Colonic mucosa (tissue), 4 donors: ENCODE measurements at places on chromosomes 11 and 22.

GRCh38 chr11:10288881-10289764, 4.9 kb downstream of the SBF2 start:
- H3K27ac ChIP-seq, result no peak overlapping the region
- no peak overlapping the region for H3K4me3 ChIP-seq
- peaks cover 5% of the 10 kb centered on the region for H3K4me1 ChIP-seq
- no peaks in the 10 kb centered on the region for H3K36me3 ChIP-seq
- DNase-seq, result no peak

DNA sequence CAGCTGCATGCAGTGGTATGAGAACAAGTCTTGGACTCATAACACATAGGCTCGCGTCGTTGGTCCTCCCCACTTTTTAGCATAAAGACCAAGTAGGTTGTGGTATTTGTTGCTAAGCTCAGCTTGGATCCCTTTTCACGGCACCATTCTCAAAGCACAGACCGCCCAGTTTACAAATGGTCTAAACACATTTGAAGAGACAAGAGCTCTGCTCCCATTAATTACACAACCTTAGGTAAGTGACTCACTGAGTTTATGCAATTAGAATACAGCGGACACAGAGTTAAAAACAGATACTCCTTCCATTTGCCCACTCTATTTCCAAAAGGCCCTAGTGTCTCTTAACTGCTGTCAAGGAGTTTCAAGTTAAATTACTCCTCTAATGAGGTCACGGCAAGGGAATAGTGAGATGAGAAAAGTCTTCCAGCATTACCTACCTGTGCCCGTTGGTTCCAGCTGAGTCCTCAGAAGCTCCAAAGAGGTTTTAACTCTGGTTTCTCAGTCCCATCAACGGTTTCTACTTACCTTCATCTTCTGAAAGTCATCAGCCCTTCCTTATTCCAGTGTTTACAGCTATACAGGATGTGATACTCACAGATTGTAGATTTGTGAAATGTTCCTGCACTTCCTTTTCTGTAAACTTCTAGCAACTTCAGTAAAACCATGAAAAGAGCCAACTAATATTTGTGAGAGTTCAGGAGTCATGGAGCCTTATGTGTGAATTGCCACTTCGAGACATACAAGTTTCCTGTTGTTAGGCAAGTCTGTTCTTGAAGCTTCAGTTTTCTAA, at the start of gene MS4A6A:
MS4A6A (minus strand) TSS at position 543 of the 790 bp plus-strand sequence. CDS start 1,356 bp downstream, outside the sequence.
- no peaks in the 10 kb centered on the region for H3K27me3 ChIP-seq
- H3K4me1 ChIP-seq, result no peaks in the 10 kb centered on the region

GRCh38 chr11:110026858-110027626, 66.2 kb upstream of the ZC3H12C start:
- H3K36me3 ChIP-seq, result no peaks in the 10 kb centered on the region
- no peaks in the 10 kb centered on the region for H3K4me1 ChIP-seq
- DNase-seq, result no peak
- H3K4me3 ChIP-seq, result no peak overlapping the region
- no peaks in the 10 kb centered on the region for H3K27me3 ChIP-seq
- no peak overlapping the region for H3K27ac ChIP-seq

DNA sequence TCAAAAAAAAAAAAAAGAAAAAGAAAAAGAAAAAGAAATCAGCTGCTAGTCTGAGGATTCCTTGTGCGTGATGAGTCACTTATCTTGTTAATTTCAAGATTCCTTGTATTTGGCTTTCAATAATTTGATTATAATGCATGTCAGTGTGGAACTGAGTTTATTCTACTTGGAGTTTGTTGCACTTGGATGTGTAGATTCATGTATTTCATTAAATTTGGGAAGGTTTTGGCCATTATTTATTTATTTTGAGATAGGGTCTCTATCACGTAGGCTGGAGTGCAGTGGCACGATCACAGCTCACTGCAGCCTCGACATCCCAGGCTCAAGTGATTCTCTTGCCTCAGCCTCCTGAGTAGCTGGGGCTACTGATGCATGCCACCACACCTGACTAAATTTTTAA, 14.8 kb downstream of the WBP2NL start:
- no peaks in the 10 kb centered on the region for H3K36me3 ChIP-seq
- no peaks in the 10 kb centered on the region for H3K4me1 ChIP-seq
